ENCODE measurements at places on chromosomes 7 and 10. TPM values are rescaled to one million over a fixed set of nuclear protein-coding genes. Genes with fewer than 3 reads are reported as not detected.

RP9 gene
- total RNA-seq = 20.8 TPM

AKR1C4 gene
- total RNA-seq = not detected

CALD1 gene
- 113 TPM for total RNA-seq

KCNMA1 gene
- 2.4 TPM for total RNA-seq

OIT3 gene
- not detected for total RNA-seq

STEAP2 gene
- 5.2 TPM for total RNA-seq

C10orf67 gene
- 0.82 TPM for total RNA-seq

PCLO gene
- total RNA-seq = 5.3 TPM

Measured in heart right ventricle (tissue), 16 donors.